ENCODE measurements at places on chromosomes 11 and 22.
A peak's percentile ranks its signal among the peaks of the same experiment; 100 is the strongest.

DNA sequence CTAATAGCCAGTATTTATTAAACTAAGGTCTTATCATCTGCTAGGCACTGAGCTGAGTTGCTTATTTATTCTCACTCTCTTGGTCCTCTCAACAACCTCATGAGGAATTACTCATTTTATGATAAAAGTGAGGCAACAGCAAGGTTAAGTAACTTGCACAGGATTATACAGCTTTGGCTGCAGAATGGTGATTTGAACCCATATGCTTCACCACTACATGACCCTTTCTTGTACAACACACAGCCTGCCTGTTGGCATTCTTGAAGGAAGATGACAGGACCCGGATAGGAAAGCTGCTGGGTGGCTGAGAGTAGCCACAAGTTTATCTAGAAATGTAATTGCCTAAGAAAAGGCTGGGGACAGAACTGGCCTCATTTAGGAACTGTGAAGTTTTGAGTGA lies 5.3 kb upstream of the PARVA start:
- no peak for DNase-seq

DNA sequence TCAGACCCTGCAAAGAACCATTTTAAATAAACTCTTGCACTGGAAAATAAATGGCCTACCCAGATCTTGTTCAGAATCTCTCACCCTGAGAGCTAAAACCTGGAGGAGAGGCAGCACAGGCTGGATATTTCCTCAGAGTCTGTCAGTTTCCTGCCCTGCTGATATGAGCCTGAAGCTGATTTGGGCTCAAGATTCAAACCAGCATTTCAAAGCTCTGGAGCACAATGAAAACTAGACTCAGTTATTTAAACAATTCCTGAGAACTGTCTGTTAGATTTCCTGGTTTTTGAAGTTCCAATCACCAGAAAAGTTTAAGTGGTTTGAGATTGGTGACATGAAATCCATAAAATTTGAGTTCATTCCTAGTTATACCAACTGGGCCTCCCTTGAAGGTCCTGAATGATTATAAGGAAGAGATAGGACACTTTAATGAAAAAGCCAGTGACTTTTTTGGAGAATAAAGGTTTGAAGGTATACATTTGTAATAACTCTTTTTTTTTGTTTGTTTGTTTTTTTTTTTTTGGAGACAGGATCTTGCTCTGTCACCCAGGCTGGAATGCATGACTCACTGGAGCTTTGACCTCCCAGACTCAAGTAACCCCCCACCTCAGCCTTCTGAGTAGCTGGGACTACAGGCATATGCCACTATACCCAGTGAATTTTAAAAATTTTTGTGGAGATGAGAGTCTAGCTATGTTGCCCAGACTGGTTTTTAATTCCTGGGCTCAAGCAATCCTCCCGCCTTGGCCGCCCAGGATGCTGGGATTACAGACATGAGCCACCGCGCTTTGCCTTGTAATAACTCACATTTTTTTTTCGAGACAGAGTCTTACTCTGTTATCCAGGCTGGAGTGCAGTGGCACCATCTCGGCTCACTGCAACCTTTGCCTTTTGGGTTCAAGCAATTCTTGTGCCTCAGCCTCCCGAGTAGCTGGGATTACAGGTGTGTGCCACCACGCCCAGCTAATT lies 8.0 kb upstream of the ESAM start:
- DNase-seq: no peak

DNA sequence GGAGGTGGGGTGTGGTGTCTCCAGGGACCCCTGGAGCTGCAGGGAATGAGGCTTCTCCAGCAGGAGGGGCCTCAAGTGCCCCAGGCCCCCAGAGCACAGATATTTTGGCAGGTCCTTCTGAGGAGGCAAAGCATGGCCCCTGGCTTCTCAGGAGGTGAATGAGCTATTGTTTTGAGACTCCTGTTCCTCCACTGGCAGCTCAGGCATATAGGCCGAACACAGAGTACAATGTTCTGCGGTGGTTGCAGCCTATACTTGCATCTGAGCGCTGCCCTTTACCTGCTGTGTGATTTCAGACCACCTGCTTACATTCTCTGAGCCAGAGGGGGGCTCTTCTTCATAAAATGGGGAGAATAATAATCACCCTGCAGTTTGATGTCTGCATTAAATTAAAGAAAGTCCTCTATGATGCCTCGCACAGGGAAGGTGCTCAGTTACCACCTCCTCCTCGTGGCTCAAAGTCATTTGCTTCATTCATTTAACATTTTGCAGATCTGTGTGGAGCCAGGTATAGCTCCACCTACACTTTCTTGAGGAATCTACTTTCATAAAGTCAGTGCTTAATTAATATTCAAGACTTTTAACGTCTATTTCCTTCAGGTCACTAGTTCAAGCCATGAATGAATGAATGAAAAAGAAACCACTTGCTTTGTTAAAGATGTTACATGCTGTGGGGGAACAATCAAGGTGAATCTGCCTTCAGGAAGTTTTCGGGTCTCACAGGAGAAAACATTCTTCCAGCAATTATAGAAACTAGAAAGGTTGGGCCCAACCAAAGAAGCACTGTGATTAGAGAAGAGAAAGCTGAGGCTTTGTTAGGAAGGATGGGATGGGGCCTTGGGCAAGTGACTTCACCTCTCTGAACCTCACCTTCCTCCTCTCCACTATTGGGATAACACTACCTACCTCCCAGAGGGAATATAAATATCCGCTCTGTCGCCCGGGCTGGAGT lies 68.4 kb downstream of the ADAMTS15 start:
- no peak for DNase-seq

- DNase-seq: no peak
Measured at GRCh38 chr11:104075706-104076105, 39.3 kb downstream of the DDI1 start.

- peak; percentile 93 for DNase-seq
Measured at GRCh38 chr11:2097356-2097997, 41.7 kb downstream of the IGF2 start.

GRCh38 chr11:109996060-109996459 lies 97.1 kb upstream of the ZC3H12C start:
- no peak for DNase-seq

- no peak for DNase-seq
Measured at GRCh38 chr22:22849640-22850610, 37.7 kb upstream of the IGLL5 start.

DNA sequence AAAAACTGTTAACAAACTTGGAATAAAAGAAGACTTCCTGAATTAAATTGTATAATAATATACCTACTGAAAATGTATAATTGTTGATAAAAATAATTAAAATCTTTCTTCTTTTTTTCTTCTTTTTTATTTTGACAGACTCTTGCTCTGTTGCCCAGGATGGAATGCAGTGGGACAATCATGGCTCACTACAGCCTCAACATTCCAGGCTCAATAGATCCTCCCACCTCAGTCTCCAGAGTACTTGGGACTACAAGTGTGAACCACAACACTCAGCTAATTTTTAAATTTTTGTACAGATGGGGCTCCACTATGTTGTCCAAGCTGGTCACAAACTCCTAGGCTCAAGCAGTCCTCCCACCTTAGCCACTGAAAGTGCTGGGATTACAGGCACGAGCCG lies 1063.8 kb upstream of the CNTN5 start:
- DNase-seq: no peak

DNA sequence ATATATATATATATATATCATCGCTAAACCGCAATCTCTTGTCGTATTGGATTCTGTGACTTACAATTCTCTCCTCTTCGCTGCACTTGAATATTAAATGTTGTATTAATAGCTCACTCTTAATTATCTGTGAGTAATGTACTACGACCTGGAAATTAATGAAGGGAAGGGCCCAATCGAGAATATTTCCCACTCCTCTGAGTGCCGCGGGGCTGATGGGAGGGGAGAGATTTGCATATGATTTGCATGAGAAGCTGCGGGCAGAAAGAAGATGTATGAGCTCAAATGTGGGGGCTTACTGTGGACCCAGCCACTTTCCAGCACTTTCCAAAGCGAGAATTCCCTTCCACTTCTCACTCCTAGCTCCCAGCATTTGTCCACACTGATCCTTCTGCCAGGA lies 141.2 kb downstream of the MN1 start:
- DNase-seq: no peak

GRCh38 chr11:121669422-121669821 lies 216.7 kb upstream of the SORL1-AS1 start:
- no peak for DNase-seq

DNA sequence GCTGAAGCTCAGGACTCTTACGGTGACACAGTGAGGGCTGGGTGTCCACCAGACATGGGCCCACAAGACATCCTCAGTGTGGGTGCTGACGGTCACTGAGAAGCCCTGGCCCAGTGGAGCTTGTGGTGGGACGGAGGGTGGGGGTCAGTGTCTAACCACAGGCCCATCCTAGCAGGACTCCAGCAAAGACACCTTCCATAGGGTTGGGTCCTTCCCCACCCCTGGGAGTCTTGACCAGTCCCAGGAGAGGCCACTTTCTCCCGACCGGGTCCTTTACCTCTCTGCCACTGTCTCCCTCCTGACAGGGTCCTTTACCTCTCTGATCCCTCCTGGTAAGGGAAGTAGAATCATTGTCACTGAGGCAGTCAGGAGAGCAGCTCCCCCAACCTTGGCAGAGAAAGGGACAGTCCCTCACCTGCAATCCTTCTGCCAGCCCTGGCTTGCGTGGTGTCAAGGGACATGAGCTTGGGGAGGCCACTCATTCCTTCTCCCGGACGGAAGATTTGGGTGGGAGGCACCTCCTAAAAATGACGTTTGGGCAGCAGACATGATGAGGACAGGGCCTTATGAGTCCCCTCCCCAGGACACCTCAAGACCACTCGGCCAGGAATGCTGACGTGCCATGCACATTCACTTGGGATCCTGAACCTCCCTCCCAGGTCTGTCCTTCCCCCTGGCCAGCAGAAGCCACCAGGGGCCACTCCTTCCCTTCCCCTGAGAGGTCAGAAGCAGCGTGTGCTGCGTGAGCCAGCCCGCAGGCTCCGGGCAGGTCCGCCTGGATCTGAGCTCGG lies 91.5 kb upstream of the FGF3 start:
- no peak for DNase-seq

GRCh38 chr22:25845985-25846745 lies 104.2 kb downstream of the MYO18B start:
- DNase-seq: no peak

DNA sequence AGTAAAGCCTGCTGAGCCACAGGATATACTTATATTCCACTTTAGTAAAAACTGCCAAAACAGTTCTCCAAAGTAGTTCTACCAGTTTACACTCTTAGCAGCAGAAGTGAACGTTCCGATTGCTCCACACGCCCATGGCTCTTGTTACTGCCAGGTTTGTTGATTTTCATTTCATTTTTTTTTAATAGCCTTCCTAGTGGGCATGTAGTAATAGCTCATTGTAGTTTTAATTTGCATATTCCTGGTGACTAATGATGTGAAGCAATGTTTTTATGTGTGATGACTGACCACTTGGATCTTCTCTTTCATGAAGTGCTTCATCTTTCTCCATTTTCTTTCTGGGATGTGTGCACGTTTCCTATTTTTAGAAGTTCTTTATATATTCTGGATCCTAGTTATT lies 4.8 kb upstream of the C11orf97 start:
- DNase-seq: no peak

DNA sequence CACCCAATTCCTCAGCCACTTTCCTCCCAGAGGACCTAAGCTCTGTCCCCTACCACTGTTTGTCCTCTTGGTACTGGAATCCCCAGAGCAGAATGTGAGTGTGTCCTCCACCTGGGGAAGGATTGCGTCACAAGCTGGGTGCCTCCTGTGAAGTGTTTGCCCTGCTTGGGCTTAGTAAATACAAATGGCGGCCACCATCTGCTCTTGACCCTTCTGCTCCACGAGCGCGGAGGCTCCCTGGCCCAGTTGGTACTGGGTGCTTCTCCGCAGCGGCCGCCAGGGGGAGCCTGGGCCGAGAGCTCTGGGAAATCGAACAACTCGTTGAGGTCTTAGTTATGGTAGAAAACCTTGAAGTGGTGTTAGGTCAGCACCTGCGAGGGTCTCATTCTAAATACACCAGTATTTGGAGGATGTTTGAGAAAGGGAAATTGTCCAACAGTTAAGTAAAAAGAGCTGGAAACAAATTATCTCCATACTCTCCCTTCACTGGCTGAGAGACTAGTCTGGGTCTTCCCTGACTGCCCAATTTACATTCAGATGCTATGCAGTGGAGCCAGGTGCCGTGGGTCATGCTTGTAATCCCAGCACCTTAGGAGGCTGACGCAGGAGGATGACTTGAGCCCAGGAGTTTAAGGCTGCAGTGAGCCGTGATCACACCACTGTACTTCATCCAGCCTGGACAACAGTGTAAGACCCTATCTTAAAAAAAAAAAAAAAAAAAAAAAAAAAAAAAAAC lies 74.6 kb upstream of the TEAD1 start:
- peak; percentile 13 for DNase-seq

DNA sequence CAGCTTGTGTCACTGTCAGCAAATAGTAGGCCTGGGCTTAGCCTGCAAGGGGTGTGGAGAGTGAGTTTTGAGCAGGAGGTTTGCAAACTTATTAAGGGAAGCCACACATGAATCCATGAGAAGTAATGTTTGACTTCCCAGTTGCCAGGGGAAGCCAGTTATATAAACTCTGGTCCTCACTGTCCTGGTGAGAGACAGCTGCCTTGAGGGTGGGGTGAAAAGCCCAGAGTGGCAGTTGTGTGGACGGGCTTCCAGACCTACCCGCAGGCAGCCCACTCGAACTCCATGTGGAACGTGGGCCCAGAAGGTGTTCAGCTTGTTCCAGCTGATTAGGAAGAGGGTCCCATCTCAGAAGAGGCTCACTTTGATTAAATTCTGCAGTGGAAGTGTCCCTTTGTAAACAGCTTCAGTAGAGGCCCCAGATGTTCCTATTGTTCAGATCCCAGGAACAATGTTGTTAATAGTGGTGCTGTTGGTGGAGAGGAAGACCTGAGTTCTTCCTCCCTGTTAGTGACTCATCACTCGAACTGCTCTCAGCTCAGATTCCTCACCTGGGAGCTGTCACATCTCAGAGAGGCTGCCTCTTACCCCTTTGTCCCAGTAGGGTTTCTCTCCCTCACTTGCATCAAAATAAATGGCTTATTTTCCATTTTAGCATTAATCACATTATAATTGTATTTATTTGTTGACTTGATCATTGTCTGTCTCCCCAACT lies 63.4 kb downstream of the GRAMD1B start:
- no peak for DNase-seq

DNA sequence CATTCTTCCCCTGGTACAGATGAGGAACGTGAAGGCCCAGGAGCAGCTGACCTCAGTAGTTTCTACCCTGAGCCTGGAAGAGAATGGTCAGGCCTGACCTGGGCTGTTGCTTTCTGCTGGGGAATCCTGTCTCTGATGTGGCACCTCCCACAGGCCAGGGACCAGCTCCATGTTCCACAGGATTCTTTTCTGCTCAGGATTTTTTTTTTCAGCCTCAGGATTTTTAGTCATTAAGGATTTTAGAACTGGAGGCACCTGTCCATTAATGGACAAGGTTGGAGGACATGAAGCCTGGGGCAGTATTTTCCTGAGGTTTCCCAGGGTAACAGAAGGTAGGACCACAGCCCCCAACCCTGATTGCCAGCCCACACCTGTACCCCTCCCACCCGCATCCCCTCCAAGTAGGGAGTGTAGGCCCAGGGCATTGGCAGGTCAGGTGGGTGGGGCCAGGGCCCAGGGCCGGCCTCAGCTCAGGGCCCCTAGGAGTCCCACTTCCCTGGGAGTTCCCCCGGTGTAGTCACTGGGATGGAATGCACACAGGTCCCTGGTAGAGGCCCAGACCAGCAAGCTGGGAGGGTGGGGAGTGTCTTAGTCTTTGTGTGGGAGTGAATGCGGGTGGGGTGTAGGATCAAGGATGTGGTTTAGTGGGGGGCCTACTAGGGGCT lies 16.1 kb downstream of the BIK start:
- peak; percentile 91 for DNase-seq

All from AG20443 (cell line).